ENCODE measurements at places on chromosomes 4 and X. TPM values are rescaled to one million over a fixed set of nuclear protein-coding genes. Genes with fewer than 3 reads are reported as not detected.

CACNA1F gene
- 0.42 TPM for total RNA-seq

IGSF1 gene
- total RNA-seq, result 4.3 TPM

MND1 gene
- total RNA-seq, result not detected

SPACA5 gene
- not detected for total RNA-seq

FGF13 gene
- 14.4 TPM for total RNA-seq

IQCM gene
- total RNA-seq, result not detected

PDGFRA gene
- total RNA-seq, result 181 TPM

KLHL4 gene
- total RNA-seq, result 2.5 TPM

TDO2 gene
- not detected for total RNA-seq

NHS gene
- total RNA-seq, result 5.0 TPM

REELD1 gene
- total RNA-seq, result not detected

MID1 gene
- total RNA-seq, result 14.1 TPM

TSPAN7 gene
- 52.2 TPM for total RNA-seq

MAOB gene
- 39.4 TPM for total RNA-seq

GYPA gene
- not detected for total RNA-seq

PHKA1 gene
- total RNA-seq, result 7.1 TPM

CLNK gene
- not detected for total RNA-seq

MAGEC3 gene
- total RNA-seq, result not detected

MAGEA2B gene
- total RNA-seq, result not detected

FGB gene
- not detected for total RNA-seq

FMR1NB gene
- total RNA-seq, result not detected

DUSP21 gene
- total RNA-seq, result not detected

ADAMTS3 gene
- 1.4 TPM for total RNA-seq

TMPRSS11E gene
- total RNA-seq, result not detected

DAPP1 gene
- 0.91 TPM for total RNA-seq

HSFX3 gene
- not detected for total RNA-seq

SRPX gene
- total RNA-seq, result 73.2 TPM

HEPH gene
- 84.9 TPM for total RNA-seq

XAGE1B gene
- total RNA-seq, result not detected

MGAT4D gene
- total RNA-seq, result not detected

XIAP gene
- total RNA-seq, result 35.3 TPM

NUDT11 gene
- total RNA-seq, result 3.4 TPM

PTCHD1 gene
- total RNA-seq, result 9.1 TPM

LPAR4 gene
- 2.1 TPM for total RNA-seq

TAF7L gene
- total RNA-seq, result not detected

L1CAM gene
- total RNA-seq, result 33.4 TPM

ATP1B4 gene
- total RNA-seq, result not detected

AFF1 gene
- total RNA-seq, result 53.6 TPM

SAGE1 gene
- total RNA-seq, result not detected

HAND2 gene
- total RNA-seq, result 165 TPM

PRSS12 gene
- total RNA-seq, result 0.46 TPM
